ENCODE measurements at places on chromosomes 1 and 21.
A peak's percentile ranks its signal among the peaks of the same experiment; 100 is the strongest.

- no peak for DNase-seq
These were observed 5.4 kb downstream of the TNN start for GRCh38 chr1:175073061-175073460.

DNA sequence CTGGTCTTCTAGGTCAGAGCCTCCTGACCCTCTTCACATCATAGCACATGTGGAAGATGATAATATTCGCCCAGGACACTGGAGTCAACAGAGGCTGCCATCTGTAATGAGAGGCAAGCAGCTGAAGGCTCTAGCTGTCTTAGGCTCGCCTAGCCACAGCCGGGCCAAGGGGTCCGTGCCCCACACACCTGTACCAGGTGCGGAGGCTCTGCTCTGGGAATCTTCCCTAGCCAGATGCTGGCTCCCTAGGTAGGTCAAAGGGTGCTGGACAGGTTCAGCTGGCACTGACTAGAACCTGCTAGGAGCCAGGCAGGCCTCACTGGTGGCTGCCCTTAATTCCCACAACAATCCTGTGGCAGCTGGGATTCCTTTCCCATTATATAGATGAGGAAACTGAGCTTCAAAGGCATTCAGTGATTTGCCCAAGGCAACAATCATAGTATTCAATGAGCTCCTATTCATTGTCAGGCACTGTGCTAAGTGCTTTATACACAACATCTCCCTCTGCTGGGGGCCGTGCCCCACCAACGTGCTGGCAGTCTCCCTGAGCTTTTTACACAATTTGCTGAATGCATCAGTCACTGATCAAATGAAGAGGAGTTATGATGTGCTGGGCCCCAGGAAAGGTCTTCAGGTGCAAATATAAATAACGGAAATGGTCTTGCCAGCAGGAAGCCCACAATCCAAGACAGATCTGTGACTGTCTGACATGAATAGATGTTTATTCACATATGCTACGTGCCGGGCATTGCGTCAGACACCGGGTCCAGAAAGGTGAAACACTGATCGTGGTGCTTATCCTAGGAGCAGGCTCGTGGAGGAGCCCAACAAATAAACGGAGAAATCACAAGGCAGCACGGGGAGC is 58.0 kb downstream of the DDX20 start:
- DNase-seq = no peak

GRCh38 chr1:21156019-21156418 is 20.7 kb downstream of the EIF4G3 start:
- no peak for DNase-seq

DNA sequence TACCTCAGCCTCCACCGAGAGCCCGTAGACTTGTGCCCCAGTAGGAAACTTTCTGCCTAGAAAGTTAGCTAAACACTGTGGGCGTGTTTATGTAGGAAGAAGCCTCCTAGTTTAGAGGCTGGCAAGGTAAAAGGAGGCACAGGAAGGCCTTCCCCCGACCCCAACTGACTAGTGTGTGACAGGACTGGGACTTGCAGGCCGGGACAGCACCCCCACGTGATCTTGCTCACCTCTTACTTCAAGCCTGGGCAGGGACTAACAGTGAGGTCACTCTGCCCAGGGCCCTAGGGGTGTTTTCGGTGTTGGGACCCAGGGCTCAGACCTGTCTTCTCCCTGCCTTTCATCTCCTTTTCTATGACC is 392 bp upstream of the TAGLN2 start:
- no peak for DNase-seq

DNA sequence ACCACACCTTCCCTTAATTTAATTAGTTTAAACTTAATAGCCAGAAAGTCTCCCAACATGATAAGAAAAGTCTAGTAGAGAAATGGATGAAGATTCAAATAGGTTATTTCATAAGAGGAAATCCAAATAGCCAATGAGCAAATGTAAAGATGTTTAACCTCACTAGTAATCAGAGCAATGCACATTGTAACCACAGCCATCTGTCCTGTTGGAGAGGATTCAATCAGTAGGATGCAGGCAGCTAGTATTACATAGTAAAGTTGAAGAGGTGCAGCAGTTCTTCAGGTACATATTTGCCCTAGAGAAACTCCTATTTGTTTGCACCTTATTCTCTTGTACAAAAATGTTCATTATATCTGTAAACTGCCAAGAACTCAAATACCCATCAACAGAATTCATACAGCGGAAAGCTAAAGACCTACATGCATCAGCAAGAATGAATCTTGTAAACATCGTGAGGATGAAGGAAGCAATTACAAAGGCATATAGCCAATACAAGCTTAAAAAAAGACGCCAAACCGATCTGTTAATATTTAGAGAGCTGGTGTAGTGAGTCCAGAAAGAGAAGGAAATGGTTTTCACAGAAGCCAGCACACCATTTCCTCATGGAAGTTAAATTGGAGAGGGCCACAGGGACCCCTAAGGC is 27.9 kb downstream of the DIP2A start:
- DNase-seq = no peak

- no peak for DNase-seq
These were observed 208.2 kb upstream of the TMEM51 start for GRCh38 chr1:14945132-14946010.

DNA sequence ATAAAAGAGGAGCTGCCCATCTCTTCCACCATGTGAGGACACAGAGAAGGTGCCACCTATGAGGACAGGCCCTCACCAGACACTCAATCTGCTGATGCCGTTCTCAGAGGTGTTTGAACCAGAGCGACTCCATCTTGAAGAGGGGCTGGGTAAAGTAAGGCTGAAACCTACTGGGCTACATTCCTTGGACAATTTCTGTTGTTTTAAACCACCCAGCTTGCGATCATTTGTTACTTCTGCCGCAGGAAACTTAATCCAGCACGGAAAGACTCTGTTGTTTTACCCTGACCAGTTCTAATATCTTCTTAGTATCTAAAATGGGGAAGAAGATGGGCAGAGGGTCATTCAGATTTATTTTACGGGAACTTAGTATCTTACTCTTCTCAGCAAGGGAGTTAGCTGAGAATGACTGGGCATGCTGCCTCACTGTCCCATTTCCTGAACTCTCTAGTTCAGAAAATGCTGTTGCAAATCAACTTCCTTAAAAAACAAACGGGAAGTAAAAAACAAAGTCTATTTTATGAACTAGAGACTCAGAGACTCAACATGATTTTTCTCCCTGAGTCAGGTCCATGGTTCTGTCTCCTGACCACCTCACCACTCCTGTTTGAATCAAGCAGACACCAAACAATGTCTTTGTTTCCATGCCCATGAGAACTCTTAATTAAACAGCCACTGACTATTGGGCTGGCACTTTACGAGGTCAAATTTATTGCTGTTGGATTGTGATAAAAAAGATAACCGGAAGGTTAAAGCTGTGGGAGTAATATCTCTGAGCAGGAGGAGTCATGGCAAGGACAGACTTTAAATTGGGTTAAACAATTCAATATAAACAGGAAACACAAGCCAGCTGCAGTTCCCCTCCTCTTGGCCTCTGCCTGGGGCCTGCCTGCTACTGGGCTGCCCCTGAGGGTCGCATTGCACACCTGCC is 23.8 kb upstream of the IFNAR1 start:
- no peak for DNase-seq

GRCh38 chr1:147665521-147665920 is 4.8 kb downstream of the ACP6 start:
- no peak for DNase-seq

- DNase-seq = no peak
These were observed 310.9 kb downstream of the NTNG1 start for GRCh38 chr1:107451715-107452114.

DNA sequence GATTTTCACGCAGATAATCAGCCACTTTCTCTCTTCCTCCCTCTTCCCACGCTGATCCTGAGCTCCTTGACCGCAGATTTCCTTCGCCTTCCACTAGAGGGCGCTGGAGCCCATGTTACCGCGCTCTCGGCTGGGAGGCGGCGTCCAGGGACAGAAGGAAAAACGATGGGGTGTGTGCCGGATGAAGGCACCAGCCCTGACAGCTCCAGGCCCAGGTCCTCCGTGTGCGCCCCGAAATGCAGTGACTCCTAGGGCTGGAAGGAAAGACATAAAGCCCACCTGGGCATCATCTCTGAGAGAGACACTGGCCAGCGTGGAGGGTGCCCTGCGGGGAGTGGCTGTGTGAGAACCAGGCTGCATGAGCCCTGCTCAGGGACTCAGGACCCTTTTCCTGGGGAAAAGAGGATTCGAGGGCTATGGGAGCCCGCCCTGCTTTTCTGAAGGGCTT is 44.9 kb upstream of the CYP2J2 start:
- peak; percentile 41 for DNase-seq

DNA sequence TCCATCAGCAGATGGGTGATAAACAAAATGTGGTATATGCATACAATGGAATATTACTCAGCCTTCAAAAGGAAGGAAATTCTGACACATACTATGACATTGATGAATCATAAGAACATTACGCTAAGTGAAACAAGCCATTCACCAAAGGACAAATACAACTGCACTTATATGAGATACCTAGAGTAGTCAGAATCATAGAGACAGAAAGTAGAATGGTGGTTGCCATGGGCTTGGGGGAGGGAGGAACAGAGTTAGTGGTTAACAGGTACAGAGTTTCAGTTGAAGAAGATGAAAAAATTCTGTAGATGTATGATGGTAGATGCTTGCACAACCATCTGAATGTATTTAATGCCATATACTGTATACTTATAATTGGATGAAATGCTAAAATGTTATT is 39.1 kb upstream of the KCNK2 start:
- DNase-seq = no peak

DNA sequence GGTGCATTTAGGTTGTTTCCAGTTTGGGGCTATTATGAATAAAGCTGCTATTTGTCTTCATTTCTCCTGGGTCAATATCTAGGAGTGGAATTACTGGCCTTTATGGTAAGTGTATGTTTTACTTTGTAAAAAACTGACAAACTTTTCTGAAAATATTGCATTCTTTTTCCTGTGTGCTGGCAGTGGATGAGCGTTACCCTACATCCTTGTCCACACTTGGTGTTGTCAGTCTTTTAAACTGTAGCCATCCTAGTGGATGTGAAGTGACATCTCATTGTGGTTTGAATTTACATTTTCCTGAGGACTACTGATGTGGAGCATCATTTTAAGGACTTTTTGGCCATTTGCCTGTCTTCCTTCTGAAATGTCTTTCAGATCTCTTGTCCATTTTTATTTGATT is 35.9 kb downstream of the TRPM2 start:
- no peak for DNase-seq

- DNase-seq = no peak
These were observed 42.0 kb upstream of the CACHD1 start for GRCh38 chr1:64427879-64428278.

- DNase-seq = no peak
These were observed 55.3 kb upstream of the GPR37L1 start for GRCh38 chr1:202067188-202067974.

DNA sequence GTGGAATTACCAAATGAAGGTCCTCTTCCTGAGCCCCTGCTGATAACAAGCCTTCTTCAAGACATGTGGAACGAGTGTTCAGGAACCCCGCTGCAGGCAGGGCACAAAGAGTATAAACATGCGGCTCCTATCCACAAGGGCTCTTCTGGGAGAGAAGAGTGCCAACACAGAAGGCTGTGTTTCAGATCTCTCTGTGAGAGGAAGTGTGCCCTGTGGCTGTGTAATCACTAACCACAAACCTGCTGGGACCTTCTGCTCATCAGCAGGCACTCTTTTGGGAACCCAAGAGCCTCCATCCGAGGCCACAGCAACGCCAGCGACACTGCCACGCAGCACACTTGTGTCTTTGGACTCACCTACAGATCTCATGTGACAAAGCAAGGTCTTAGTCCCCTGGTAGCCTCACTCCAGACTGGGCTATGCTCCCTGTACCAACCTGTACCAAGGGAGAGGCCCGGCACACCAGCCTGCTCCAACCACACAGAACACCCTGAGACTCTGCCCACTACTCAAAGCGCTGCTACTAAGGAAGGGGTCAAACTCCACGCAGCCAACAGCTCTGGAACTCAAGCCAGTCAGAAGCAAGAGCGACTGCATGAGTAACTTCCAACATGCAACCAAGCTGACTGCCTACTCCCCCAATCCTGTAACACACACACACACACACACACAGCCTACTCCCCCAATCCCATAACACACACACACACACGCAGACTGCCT is 7.8 kb downstream of the PTTG1IP start:
- no peak for DNase-seq

DNA sequence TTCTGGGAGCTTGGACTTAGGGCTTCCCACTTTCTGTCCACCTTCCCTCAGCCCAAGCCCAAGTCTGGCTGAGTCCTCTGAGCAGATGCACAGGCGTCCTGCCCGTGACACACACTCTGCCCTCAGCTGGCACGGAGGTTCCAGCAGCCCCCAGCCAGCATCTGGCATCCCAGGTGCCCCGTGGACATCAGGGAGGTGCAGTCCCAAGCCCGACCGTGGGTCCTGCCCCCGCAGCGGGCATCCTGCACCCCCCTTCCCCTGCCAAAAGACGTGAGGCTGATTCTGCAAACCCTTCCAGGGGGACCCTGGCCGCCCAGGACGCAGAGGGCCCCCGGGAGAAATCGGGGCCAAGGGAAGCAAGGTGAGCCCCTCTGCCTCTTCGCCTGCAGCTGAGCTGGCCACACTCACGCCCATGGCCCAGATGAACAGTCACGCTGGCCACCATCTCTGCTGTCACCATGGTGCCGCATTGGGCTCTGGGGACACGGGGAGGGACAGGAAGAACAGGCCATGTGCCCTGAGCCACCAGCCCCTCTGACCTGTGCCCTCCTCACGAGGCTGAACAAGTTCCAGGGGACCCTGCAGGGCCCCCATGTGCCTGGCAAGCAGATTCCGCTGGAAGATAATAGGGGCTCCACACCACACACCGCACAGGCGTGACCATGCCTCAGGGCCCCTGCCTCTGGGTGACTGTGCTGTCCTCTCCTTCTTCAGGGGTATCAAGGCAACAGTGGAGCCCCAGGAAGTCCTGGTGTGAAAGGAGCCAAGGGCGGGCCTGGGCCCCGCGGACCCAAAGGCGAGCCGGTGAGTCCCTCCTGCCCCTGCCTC is 20.6 kb downstream of the COL6A2 start:
- DNase-seq = peak; percentile 18

DNA sequence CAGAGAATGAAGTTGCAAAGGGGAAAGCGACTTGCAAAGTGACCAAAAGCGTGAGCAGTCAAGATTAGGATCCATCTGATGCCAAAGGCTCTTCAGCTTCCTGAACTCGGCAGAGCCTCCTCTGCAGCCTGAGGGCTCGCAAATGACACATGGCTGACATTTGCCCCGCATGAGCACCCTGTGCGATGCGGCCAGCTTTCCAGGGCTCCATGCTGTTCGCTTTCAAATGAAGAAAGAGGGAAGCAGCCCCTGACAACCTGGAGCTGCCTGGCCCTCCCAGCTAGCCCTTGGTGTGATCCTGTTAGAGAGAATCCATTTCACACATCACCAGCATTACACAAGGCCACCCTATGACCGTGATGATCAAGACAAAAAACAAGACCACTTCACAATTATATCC is 20.2 kb upstream of the FAM131C start:
- DNase-seq = no peak

GRCh38 chr21:27219068-27219467 is 252.2 kb upstream of the ADAMTS5 start:
- DNase-seq = no peak

- no peak for DNase-seq
These were observed 8.7 kb downstream of the FGR start for GRCh38 chr1:27626031-27626935.

GRCh38 chr1:43925846-43926245 is 7.8 kb upstream of the ARTN start:
- no peak for DNase-seq

- no peak for DNase-seq
These were observed 18.5 kb downstream of the SLC16A1 start for GRCh38 chr1:112937495-112937894.

All from GM12891 (cell line).